ENCODE measurements at places on chromosomes 7 and 10. TPM values are rescaled to one million over a fixed set of nuclear protein-coding genes. Genes with fewer than 3 reads are reported as not detected.
A peak's percentile ranks its signal among the peaks of the same experiment; 100 is the strongest.

Gene VENTX
- total RNA-seq = not detected

GRCh38 chr7:48084727-48085432 lies 4.2 kb upstream of the UPP1 start:
- DNase-seq = peak; percentile 79

Gene OR6B1
- total RNA-seq = not detected

GRCh38 chr7:135661311-135662122 lies 797 bp upstream of the STMP1 start:
- peak; percentile 43 for DNase-seq

DNA sequence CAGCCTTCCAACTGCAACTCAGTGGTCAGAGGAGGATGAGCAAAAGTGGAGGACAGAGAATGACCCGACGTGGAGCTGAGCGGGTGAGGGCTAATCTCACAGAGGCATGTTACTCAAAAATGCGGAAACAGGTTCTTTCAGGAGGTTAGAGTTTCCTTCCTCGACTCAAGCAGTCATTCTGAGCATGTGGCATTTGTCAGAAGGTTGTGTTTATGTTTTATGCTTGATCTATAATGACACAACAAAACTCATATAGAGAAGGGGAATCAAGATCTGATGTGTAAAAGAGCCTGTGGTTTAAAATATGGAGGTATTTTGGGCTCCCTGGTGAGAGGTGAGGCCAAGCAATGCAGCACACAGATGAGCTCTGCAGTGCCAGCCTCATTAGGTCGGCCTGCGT lies 311.4 kb downstream of the ADARB2 start:
- no peak for DNase-seq

DNA sequence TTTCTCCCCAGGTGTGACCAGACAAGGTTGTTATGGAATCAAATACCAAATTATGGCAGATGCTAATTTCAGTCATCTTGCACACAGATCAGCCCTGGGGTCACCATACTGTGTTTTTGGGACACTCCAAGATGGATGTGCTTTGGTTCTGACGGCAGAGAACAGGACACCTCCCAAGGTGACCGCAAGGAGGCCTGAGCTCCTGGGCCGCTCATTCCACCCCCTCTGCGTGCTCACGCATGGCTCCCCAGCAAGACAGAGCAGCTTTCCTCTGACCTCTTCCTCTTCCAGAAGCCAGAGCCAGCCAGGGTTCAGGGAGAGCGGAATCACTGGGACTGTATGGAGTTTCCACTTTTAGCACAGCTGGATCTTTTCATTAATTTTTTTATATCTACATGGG lies 402.8 kb downstream of the DNAJB6 start:
- DNase-seq = no peak

Gene ACHE
- total RNA-seq = 0.13 TPM

DNA sequence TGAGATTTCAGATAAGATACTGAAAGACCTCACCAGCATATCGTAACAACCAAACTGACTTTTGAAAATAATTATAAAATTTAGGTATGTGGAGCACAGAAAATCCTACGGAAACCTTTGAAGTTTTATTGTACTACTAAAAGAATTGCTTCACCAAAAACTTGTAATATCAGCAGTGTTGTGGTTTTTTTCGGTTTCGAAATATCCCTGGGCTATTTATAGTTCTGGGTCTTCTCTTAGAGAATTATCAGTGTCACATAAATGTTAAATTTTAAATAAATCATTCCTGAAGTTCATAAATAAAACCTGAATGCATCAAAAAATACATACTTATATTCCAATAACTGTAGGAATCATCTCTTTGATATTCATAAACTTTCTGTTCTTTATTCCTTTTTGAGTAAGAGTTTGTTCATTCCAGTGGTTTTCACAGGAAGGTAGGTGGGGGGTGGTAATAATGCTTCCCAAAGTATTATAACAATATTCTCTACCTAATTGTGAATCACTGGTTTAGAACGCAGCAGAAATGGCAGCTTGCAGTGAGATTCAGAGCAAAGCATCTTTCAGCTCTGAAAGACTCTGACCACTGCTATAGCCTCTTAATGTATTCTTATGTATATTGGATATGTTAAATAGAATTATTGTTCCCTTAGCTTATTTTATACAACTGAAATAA lies 60.2 kb downstream of the ZNF277 start:
- DNase-seq = no peak

DNA sequence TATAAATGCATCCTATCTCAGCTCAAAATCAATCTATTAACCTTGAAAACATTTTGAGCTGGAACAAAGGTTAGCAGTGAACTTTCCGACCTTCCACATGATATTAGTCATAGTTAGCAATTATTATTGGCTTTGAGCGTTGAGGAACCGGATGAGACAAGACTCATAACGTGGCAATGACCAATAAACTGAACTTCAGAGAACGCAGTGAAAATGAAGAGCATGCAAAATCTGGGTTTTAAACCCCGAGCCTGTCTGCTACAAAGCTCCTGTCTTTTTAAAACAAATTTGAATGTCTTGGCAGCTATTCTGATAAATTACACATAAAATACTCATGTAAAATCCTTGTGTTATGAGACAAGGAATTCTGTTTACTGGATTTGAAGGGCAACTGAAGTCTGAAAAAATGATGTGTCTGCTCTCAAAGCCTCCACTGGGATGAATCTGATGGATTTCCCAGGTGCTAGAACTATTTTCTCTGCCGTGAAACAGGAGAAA lies 74.7 kb upstream of the ITGB1 start:
- DNase-seq = peak; percentile 66

Gene SGCE
- not detected for total RNA-seq

- no peak for DNase-seq
These were observed 1068.1 kb downstream of the NRG3 start for GRCh38 chr10:82943142-82943541.

- DNase-seq = peak; percentile 62
These were observed 27.7 kb upstream of the CAMK1D start for GRCh38 chr10:12321641-12322040.

GRCh38 chr7:70419526-70420380 lies 712.2 kb upstream of the GALNT17 start:
- no peak for DNase-seq

GRCh38 chr10:73956476-73957359 lies 41.2 kb upstream of the VCL start:
- no peak for DNase-seq

Gene FZD8
- 1.1 TPM for total RNA-seq

Gene ARHGAP12
- 24.5 TPM for total RNA-seq

- no peak for DNase-seq
These were observed 31.5 kb downstream of the EPC1 start for GRCh38 chr10:32315424-32315823.

DNA sequence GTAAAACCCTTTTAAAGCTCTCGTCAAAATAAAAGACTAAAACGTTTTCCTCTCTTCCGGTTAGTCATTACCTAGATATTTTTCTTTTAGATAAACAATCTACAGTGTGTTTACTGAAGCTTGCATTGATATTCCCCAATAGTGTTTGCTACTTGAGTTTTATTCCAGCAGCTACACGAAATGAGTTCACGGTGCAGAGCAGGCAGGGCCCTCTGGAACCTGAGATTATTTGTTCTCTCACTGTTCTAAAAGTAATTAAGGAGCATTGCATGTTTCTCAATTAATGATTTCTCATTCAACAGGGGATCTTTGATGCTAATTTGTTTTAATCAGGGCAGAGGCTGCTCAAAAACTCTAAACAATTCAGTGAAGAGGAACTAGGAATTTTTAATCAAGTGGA lies 319.7 kb downstream of the GFRA1 start:
- no peak for DNase-seq

DNA sequence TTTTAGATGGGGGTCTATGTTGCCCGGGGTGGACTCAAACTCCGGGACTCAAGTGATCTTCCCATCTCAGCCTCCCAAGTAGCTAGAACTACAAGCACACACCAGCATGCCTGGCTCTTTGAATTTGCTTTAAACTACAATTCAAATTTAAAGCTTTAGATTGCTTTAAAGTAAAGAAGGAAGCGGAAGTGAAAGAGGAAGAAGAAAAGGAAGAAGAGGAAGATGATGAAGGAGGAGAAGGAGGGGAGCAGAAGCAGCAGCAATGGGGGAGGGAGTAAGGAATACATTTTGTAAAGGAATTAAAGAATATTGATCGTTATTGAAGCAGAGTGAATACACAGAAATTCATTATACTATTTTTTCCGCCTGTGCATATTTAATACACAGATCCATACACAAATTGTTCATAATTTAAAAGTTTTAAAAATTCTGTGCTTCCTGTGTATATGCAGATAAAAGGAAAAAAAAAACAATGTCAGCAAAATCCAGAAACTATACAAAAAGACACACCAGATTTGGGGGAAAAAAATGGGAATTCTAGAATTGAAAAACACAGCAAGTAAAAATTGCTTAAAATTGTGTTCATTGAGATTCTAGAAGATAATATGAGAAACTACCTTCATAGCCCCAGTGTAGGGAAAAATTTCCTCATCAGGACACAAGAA lies 60.8 kb upstream of the KCNMA1 start:
- no peak for DNase-seq

DNA sequence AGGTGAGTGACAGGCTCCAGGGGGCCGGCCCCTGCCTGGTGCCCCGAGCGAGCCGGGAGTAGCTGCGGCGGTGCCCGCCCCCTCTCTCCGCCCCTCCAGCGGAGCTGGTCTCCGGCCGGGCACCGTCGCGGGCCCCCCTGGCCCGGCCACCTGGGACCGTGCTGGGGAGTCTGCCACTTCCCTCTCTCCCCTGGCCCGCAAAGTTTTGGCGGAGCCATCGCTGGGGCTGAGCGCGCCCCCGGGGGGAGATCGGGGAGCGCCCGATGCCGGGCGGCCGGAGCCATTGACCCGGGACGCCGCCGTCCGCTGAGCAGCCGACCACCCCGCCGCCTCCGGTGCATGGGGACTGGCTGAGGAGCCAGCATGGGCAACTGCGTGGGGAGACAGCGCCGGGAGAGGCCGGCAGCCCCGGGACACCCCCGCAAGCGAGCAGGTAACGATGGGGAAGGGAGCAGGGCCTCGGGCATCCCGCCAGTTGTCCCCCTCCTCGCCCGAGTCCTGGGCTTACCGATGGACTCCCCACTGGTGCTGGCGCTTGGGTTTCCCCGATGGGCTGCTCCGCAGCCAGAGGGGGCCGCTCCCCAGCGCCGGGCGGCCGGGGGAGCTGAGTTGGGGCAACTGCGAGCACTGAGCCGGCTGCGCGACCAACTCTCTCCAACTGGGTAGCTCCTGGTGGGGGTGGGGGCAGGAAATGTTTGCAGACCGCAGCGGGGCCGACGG lies at the start of gene UBTD1:
Gene UBTD1, plus strand, starts transcription at position 84 of the 720 bp plus-strand sequence. Its CDS starts 280 bp downstream, at position 364.
- DNase-seq = peak; percentile 27

GRCh38 chr7:132723506-132724081 lies 147.3 kb upstream of the PLXNA4 start:
- no peak for DNase-seq

Gene LRRD1
- not detected for total RNA-seq

DNA sequence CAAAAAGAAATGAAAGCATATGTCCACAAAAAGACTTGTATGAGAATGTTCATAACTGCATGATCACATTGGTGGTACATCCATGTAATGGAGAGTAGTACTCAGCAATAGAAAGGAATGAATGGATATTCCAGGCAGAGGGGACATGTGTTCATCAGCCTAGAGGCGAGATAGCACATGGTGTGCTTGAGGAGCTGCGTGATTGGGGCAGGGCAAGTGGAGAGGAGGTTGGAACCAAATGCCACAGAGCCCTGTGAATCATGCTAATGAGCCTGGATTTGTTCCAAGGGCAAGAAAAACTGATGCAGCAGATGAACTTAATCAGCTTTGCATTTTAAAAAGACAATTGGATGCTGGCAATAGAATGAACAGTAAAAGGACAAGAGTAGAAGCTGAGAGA lies 73.3 kb downstream of the C10orf90 start:
- no peak for DNase-seq

Gene RP9
- total RNA-seq = 12.0 TPM

DNA sequence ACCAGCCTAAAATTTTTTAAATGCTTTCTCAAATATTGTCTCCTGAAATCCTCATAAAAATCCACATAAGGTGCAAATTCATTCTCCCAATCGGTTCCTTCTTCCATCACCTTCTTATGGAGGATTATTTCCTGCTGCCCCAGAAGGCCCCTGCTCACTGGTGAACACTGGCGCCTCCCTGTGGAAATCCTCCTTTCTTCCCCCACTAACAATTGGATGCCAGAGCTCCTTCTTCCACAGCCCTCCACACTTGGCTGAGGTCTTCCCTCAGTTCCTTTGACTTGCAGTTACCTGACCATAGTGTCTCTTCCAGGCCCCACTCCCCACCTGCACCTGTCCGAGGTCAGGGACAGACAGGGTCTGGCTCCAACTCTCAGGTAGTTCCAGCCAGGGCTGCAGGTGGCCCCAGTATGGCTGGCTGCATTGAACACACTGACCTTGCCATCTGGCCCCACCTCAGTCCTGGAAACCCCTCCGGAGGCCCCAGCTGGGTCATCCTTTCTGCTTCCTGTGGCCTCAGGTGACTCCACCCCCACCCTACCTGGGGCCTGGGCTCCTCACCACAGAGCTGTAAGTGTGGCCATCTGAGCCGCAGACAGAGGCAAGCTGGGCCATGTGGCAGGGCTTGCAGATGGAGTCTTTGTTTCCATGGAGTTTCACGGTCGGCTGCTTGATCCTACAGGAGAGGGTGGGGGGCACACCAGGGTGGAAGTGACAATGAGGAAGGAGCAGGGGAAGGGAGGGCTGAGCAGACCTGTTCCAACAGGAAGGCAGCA lies 18.4 kb downstream of the SPOCK2 start:
- peak; percentile 12 for DNase-seq

GRCh38 chr10:101495324-101495925 lies 92.6 kb downstream of the POLL start:
- DNase-seq = peak; percentile 32

Gene FAM131B
- 17.6 TPM for total RNA-seq

GRCh38 chr10:80491251-80492102 lies 37.4 kb downstream of the TSPAN14 start:
- no peak for DNase-seq

DNA sequence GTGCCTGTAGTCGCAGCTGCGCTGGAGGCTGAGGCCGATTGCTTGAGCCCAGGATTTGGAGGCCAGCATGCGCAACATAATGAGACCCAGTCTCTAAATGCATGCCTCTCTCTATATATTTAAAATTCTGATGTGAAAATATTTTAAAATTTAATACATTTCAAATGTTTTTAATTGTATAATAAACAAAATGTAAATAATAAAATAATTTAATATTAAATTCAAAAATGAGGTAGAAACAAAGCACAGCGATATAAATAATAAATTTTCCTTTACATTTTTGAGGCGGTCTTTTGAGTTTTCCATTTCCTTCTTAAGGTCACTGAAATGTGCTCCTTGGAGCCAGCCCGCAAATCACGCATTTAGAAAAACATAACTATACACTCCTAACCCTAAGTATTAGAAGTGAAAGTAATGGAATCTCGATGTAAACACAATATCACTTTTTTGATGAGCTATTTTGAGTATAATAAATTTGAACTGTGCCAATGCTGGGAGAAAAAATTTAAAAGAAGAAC lies 523 bp upstream of the CDK1 start:
- DNase-seq = no peak

DNA sequence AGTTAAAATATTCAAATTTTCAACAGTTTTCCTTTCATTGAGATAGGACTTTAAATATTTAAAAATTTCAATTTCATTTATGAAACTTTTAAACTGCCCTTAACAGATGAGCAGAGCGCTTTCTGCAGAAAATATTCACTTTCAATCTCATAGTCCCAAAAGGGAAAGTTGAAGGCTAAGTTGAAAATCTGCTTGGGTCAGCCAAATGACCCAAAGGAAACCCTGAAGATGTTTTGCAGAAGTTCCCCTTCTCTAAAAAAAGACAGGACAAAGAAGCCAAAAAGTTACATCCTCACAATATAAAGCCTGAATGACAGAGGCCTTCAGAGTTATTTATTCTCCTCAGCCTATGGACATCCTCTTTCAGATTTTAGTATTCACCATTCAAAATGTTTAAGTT lies 17.6 kb upstream of the SCIN start:
- no peak for DNase-seq

GRCh38 chr7:74033372-74034311 lies 5.7 kb downstream of the ELN start:
- DNase-seq = no peak

Gene SPDYE2
- not detected for total RNA-seq

All from HT-29 (cell line).